ENCODE measurements at places on chromosomes 7 and 10.

GRCh38 chr7:84317536-84317935 lies 122.9 kb upstream of the SEMA3A start:
- no peak for DNase-seq

DNA sequence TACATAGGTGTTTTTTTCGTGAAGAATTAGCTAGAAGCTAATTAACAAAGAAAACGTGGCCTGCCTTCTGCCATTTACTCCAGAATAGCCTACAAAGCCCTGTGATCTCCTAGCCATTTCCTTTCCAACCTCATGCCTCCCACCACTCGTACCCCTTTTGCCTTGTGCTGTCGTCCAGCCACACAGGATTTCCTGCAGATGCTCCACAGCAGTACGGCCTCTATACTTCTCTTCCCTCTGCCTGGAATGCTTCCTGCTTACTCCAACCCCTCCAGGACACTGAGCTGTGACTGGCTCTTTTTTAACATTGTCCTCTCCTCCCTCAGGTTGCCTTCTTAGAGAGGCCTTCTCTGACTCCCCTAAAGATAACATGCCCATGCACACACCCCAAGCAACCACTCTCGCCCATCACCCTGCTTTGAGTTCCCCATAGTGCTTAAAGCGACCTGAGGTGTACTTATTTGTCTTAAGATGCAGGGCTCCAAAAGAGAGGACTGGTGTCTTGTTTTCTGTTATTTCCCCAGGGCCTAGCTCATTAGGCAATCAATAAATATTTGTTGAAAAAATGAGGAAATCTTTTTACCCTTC lies 32.7 kb downstream of the STK17A start:
- no peak for DNase-seq

- no peak for DNase-seq
Measured at GRCh38 chr7:26657206-26657641, 207.2 kb downstream of the SKAP2 start.

DNA sequence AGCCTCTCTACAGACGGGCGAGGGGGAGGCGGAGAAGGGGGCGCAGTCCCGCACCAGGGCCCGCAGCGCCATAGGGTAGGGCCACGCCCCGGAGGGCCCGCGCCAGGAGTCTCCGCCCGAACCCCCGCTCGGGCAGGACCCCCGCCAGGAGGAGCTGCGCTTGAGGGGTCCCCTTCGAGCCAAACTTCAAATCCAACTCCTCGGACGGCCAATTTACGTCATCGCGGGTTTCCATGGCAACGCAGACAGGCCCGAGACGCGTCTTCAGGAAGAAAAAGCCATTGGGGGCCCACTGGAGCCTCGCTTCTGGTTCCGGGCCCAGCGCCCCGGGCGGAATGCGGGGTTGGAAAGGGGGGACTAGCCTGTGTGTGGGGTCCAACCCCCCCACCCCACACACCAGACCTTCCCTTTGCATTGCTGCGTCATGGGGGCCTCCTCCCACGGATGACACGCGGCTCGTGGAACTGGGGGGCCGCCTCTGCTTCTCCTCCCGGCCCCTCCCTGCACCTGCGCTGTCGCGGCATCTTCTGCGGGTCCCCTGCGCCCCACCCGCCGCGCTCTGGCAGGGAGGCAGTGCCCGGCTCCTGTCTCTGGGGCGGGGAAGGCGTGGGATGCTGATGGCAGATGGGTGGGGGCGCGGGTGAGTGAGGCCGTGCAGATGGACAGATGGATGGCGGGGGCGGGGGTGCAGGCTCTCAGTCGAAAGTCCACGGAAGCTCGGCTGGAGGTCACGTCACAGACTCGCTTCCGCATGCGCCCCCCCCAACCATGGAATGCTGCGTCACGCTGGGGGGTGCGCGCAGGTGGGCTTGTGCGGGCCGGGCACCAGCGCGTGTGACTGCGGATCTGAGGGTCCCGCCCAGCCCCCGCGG lies 1.2 kb downstream of the CALY start:
- peak; percentile 82 for DNase-seq

Measured in T-helper 22 cell (primary cell).